Esophagus squamous epithelium (tissue), 5 donors: ENCODE measurements at places on chromosomes 5 and 9.

- DNase-seq: no peak
These were observed 149.2 kb upstream of the ARRDC3 start for GRCh38 chr5:91532281-91532680.

DNA sequence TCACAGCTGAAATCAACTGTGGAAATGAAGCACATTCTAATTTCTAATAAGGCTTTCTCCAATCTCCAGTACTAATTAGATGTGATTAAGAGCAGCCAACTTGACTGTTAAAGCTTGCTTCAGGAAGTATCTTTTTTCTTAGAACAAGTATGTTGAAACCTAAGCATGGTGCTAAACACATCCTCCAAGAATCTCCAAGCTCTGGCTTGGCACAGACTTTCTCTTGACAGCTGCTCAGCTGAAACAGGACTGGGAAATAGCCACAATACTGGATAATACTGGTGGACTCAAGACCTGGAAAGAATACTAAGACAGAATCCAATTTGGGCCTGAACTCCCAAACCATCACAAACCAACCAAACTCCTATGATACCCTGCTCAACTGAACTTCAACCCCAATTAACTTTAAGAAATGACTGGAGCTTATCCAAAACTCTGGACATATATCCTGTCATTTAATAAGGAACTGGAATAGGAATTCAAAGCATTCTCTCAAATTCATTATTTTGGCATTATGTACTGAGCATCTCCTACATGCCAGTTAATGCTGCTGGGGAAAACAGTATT, 16.2 kb downstream of the PRKAA1 start:
- no peak for DNase-seq

DNA sequence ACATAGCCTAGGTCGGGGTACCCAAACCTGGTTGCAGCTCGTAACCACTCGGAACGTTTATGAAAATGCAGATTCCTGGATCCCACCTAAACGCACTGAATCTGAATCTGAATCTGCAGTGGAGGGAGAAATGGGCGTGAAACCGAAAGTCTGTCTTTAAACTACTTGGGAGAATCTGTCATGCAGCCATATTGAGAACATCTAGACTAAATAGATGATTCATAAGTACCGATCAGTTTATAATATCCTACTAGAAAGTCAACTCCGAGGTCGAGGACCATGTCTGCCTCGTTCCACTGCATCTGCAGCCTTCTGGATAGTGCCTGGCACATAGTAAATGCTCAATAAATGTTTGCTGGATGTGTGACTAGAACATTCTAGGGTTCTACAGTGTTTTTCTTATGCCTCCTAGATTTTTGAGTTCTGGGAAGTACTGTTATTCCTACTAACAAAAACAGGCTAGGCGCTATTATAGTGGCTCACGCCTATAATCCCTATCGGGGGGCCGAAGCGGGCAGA, 632 bp downstream of the COQ4 start:
- DNase-seq: no peak

DNA sequence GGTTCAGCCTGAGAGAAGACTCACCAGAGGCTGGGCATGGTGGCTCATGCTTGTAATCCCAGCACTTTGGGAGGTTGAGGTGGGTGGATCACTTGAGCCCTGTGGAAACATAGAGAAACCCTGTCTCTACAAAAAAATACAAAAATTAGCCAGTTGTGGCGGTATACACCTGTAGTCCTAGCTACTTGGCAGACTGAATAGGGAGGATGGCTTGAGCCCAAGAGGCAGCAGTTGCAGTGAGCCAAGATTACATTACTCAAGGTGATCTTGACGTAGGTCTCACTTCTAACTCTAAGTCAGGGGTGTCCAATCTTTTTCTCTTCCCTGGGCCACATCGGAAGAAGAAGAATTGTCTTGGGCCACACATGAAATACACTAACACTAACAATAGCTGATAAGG, 16.2 kb upstream of the ATP6V1G1 start:
- no peak for DNase-seq

DNA sequence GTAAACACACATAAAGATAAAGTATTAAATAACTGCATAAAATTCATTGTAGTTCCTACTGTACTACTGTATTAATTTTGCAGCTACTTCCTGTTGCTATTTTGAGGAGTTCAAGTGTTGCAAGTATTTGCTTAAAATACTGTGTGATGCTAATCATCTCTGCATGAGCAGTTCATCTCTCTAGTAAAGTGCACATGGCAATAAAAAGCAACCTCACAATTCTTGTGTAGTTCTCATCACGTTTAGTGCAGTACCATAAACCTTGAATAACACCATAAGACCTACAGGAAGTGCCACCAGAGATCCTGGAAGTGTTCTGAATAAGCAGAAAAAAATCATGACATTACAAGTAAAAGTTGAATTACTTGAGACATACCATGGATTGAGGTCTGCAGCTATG, 34.6 kb downstream of the CPLANE1 start:
- no peak for DNase-seq

GRCh38 chr5:58454025-58454424, 5.9 kb downstream of the PLK2 start:
- no peak for DNase-seq

GRCh38 chr9:107480386-107480789, 9.2 kb downstream of the KLF4 start:
- DNase-seq: no peak

DNA sequence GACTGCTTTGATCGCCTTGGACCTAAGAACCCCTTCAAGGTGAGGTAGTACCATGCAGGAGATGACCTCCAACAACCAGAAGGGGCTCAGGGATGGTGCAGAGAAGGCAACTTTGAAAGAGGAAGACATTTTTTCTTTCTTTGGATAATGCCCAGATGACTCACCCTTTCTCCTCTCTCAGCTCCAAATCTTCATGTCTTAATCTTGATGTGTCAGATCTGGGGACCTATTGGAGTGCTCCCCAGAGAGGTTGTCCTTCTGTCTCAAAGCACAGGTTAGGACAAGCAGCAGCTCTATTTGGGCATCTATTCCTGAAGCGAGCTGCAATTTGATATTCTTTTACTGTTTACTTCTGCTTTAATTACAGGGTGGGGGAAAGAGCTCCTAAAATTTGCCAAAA, 229.9 kb upstream of the MAP3K1 start:
- DNase-seq: no peak

DNA sequence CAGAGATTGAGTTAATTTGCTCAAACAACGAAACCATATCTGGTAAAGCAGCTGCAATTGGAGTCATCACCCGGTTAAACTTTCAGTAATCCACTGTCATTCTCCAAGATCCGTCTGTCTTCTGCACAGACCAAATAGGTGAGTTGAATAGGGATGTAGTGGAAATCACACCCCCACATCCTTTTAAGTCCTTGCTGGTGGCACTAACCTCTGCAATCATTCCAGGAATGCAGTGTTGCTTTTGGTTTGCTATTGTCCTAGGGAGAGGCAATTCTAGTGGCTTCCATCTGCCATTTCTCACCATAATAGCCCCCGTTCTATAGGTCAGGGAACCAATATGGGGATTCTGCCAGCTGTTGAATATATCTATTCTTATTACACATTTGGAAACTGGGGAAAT, 14.6 kb upstream of the BTF3 start:
- no peak for DNase-seq

GRCh38 chr9:121225240-121225639, 23.6 kb upstream of the RAB14 start:
- DNase-seq: no peak

GRCh38 chr5:636951-637350, 24.8 kb downstream of the CEP72 start:
- no peak for DNase-seq

DNA sequence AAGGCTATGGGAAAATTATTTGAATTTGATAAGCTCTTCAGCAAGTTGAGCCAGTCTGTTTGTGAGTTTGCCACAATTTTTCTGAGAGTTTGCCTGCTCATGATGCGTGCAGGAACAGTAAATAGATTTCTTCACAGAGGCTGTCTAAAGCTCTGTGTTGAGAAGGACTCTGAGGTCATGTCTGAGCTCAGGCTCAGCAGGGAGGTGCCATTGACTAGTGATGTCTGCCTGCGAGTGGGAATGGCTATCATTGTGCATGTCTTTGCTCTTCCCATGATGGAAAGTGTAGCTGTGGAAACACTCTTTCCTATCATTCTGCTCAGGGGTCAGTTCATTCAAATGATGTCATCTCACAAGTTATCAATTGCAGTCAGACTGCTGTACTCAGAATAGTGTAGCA, 142.8 kb downstream of the RASEF start:
- DNase-seq: no peak

DNA sequence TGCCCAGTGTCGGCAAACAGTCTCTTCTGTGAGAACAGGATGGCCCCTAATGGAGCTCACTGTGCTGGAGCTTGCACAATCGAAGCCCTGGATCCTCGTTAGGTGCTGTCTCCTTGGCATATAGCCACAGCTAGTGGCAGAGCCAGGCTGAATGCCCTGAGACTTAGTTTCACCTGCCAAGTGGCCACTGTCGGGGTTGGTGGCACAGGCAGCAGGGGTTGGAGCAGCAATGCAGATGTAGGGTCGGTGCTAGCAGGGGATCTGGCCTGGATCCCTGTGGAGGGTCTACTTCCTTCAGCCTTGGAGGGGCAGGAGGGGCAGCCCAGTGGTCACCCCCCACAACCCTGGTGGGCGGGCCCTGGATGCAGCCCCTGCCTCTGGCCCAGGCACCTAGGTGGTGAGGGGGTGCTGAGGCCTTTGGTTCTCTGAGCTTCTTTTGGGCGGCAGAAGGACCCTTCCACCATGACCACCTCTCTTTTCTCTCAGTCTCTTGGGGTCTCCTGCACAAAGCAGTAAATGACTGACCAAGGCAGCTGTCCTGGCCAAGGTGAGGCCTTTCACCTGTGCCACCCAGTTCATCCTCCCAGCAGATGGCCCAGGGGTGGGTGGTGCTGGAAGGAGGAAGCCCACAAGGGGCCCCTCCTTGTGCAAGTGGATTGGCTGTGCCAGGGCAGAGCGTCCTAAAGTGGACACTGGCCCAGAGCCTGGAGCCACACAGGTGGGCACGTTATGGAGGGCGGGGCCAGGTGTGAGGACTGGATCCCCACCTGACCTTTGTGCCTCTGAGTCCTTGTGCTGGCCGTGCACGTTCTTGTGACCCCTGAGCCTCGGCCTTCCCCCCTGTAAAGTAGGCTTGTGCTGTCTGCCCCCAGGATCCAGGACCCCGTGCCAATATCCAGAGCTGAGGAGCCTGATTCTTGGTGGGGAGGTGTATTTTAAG, 44.8 kb downstream of the PHF2 start:
- DNase-seq: no peak

- no peak for DNase-seq
These were observed 499 bp downstream of the FBLL1 start for GRCh38 chr5:168529374-168530234.

DNA sequence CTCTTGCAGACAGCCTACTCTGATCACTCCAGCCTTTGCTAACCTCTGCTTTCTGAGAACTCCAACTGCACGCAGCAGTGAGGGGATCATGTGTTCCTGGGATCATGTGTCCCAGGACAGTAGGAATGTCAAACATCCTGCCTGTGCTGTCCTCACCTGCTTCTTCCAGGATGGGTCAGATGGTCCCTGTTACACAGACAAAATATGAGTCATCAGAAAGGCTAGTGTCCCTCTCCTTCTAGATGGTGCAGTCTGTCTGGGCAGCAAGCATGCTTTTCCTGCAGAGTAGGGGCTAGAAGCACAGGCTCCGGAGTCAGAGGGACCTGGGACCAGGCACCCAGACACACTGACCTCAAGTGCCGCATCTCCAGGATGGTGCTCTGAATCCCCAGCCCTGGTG, 20.1 kb upstream of the SLC25A48 start:
- no peak for DNase-seq

- DNase-seq: no peak
These were observed 1.1 kb upstream of the SNAPC3 start for GRCh38 chr9:15421532-15421931.

DNA sequence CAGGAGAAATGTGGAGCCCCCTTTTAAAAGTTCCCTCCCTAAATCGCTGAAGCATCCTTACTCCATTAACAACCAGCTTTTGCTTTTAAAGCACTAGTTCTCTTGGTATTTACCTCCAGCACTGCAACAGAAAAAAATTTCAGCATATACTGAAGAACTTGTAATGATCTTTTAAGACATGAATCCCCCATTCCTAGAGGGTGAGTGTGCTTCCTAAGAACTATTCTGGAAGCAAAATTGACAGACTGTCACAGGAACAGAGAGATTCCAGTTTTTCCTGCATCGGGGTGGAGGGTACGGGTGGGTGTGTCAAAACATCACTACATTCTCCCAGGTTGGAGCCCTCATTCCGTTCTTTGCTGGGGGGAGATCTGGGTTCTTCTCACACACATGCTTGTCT, 151.9 kb downstream of the EBF1 start:
- no peak for DNase-seq

GRCh38 chr5:122463221-122463620, 151.2 kb downstream of the SNCAIP start:
- DNase-seq: no peak

DNA sequence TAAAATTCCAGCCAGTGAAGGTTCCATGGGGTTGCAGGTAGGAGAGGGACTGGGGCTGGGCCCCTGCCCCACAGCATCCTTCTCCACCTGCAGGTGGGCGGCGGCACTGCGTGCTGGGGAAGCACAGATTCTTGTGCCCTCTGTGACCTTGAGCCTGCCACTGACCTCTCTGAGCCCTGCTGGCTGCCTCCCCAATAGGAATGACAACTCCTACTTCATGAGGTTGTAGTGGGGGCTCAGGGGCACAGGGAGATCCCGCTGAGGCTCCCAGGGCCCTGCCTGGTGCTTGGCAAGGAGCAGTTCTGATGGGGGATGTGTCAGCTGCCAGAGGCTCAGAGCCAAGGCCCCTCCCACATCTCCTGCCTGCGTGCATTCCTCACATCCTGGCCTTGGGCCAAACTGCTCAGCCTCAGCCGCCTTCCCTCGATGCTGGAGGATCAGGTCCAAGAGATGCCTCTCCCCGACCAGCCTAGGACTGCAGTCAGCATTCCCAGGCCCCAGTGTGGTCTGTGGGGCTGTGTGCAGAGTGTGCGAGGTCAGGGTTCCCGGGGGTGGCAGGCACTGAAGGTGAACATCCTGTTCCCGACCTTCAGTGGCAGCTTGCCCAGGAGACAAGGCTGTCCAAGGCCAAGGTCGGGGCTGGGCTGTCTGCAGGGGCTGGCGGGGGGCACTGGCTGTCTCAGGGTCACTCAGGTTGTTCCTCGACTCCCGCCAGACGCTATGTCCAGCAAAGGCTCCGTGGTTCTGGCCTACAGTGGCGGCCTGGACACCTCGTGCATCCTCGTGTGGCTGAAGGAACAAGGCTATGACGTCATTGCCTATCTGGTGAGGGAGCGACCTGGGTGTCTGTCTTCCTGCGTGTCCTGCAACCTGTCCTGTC, 7.0 kb downstream of the ASS1 start:
- no peak for DNase-seq
